ENCODE measurements at places on chromosomes 2 and 18.

DNA sequence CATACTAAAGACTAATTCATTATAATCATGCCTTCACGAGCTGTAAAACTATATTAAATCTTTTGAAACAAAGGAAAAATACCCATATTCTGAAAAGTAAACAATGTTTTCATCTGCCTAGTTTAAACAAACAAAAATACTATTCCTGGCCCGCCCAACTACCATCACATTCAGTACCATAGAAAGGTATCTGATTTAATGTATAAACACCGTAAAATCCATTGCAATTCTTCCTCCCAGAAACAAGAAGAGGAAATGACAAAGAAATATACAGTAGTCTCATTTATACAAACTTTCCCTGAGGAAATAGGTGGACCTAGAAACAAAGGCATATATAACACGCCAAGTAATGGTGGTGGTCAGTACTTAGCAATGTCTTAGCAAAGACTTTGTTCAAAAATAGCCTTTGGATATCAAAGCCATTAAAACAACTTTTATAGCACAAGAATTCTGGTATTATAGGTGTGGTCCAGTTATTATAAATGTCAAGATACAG is 71.2 kb downstream of the COBLL1 start:
- DNase-seq, result no peak
- no peak overlapping the region for H3K4me3 ChIP-seq
- no peak overlapping the region for H3K27ac ChIP-seq
- H3K27me3 ChIP-seq, result no peaks in the 10 kb centered on the region

- no peaks in the 10 kb centered on the region for H3K27me3 ChIP-seq
- no peak overlapping the region for H3K27ac ChIP-seq
- no peak for DNase-seq
- no peaks in the 10 kb centered on the region for H3K36me3 ChIP-seq
- H3K4me1 ChIP-seq, result no peaks in the 10 kb centered on the region
These were observed 3.1 kb downstream of the ADAM17 start for GRCh38 chr2:9552219-9553178.

DNA sequence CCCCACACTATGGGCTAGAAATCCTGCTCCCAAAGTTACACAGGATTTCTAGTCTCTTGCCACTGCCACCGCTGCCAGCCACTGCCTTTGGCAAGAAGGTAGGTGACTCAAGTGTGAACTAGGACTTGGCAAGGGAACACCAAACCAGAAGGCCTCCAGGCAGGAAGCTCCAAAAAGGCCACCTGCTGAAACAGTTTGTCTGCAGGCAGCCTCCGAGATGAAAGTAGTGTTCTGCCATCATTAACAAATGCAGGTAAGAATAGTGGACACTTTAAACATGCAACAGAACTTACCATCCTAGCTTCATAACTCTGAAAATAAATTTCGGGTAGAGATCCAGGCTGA is 3.9 kb downstream of the ANKRD44 start:
- H3K4me3 ChIP-seq, result no peak overlapping the region
- DNase-seq, result no peak
- H3K27me3 ChIP-seq, result peaks cover 48% of the 10 kb centered on the region

DNA sequence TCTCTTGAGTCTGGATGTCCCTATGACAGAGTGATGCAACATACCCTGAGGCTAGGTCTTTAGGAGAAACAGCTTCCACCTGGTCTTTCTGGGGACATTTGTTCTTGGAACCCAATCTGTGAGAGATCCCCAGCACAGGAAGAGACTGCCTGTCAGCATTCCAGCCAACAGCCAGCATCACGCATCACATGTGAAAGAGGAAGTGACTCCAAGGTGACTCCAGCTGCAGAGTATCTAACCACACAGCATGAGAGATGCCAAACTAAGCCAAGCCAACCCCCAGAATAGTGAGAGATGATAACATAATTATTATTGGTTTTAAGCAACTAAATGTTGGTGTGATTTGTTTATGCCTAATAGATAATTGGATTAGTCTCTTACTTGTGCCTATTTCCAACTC is 35.7 kb downstream of the C18orf63 start:
- no peak for DNase-seq
- no peak overlapping the region for H3K4me3 ChIP-seq
- H3K36me3 ChIP-seq, result no peaks in the 10 kb centered on the region

DNA sequence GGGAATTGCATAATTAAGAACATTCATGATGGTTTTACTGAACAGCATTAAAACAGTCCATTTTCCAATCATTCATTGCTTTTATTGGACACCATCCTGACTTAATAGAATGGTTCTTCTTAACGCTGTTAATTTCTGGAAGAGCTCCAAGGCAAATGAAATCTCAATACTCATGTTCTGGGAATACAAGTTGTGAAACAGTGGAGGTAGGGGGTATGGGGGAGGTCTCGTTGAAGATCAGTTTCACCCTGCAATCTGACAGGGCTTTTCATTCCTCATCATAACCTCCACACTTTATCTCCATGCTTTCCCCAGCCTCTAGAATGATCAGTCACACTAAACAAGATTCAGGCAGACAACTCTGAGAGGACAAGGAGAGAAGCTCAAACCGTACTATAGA is 113.6 kb downstream of the ETAA1 start:
- H3K4me1 ChIP-seq, result no peaks in the 10 kb centered on the region
- H3K36me3 ChIP-seq, result no peaks in the 10 kb centered on the region
- H3K27me3 ChIP-seq, result no peaks in the 10 kb centered on the region
- no peak overlapping the region for H3K4me3 ChIP-seq
- no peak overlapping the region for H3K27ac ChIP-seq
- DNase-seq, result no peak

GRCh38 chr2:239601880-239602279 is 201.1 kb upstream of the HDAC4 start:
- H3K36me3 ChIP-seq, result no peaks in the 10 kb centered on the region
- H3K27me3 ChIP-seq, result no peaks in the 10 kb centered on the region
- no peak overlapping the region for H3K27ac ChIP-seq
- no peak overlapping the region for H3K4me3 ChIP-seq
- peaks cover 20% of the 10 kb centered on the region for H3K4me1 ChIP-seq

DNA sequence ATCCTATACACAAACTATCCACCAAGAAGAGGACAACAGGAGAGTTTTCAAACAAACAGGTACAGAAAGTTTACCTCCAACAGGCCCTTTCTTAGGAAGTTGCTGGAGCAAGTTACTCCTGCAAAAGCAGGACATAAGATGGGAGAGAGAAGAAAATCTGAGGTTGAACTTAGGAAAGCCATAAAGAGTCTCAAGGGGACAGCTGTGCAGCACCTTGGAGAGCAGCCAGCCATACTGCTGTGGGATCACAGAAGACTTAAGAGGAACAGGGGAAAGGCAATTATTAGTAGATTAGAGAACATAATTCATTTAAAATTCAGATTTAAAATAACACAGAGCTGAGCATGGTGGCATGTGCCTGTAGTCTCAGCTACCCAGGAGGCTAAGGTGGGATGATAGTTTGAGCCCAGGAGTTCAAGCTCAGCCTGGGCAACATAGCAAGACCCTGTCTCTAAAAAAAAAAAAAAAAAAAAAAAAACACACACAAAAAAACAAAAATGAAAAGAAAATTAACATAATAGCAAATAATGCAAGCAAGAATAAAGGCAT is 148.1 kb upstream of the SIX3 start:
- no peak for DNase-seq
- no peak overlapping the region for H3K4me3 ChIP-seq
- H3K27me3 ChIP-seq, result no peaks in the 10 kb centered on the region
- H3K36me3 ChIP-seq, result no peaks in the 10 kb centered on the region

- no peaks in the 10 kb centered on the region for H3K36me3 ChIP-seq
- no peak overlapping the region for H3K4me3 ChIP-seq
- H3K27me3 ChIP-seq, result no peaks in the 10 kb centered on the region
- H3K27ac ChIP-seq, result no peak overlapping the region
- H3K4me1 ChIP-seq, result peaks cover 12% of the 10 kb centered on the region
These were observed 70.0 kb upstream of the THUMPD2 start for GRCh38 chr2:39849064-39849463.

DNA sequence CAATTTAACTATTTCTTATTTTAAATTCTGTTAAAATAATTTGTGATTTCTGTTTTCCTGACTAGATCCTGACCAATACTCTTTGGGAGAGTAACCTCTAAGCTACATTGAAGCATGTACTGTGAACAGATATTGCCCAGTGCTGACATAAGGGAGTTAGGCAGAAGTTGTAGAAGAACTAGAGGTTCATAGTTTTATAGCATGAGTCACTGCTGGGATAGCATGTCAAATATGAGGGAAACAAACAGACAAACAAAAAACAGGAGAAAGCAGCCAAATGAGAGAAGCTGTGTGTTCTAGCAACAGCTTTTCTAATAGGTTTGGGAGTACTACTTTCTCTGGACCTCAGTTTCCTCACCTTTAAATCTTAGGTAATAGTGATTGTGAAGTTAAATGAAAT is 72.4 kb downstream of the CERS6 start:
- H3K27ac ChIP-seq, result no peak overlapping the region
- DNase-seq, result no peak
- H3K4me1 ChIP-seq, result no peaks in the 10 kb centered on the region
- no peaks in the 10 kb centered on the region for H3K27me3 ChIP-seq
- no peaks in the 10 kb centered on the region for H3K36me3 ChIP-seq

DNA sequence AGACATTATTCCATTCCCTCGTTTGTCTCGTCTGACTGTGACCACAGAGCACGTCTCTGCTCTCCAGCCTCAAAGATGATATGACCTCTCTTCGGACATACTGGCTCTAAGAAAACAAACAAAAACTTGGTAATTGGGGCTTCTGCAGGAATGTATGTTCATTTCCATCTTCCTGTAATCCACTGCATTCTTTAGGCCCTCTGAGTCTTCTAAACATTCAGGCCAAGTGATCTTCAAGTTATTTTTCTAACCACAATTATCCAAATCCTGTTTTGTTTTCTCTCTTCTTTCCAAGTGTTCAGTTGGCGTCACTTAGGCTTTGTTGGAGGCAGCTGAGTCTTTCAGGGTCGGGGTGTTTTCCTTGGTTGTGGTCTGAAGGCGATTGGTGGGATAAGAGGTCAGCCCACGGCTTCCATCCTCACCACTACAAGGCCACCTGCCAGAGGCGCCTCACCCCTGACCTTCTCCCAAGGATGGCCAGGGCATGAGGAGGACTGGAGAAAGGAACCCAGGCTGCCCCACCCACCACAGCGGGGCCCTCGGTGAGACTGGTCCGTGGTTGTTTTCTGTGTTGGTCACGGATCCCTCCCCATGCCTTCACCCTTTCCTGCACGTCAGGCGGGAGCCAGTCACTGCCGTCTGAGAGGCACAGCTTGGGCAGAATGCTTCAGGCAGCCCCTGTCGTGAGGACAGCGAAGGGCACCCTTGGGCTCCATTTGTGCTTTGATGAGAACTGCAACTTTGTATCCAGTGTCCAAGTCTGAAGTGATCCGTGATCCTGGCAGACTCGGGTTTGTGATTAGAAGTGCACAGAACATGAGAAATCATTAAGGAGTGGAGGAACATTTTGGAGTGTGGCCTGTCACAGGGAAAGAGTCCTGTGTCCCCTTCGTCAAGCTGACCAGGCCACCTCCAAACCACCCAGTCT is 88.6 kb upstream of the FHL2 start:
- H3K4me3 ChIP-seq, result no peak overlapping the region
- no peaks in the 10 kb centered on the region for H3K27me3 ChIP-seq
- DNase-seq, result no peak
- peaks cover 2% of the 10 kb centered on the region for H3K4me1 ChIP-seq

DNA sequence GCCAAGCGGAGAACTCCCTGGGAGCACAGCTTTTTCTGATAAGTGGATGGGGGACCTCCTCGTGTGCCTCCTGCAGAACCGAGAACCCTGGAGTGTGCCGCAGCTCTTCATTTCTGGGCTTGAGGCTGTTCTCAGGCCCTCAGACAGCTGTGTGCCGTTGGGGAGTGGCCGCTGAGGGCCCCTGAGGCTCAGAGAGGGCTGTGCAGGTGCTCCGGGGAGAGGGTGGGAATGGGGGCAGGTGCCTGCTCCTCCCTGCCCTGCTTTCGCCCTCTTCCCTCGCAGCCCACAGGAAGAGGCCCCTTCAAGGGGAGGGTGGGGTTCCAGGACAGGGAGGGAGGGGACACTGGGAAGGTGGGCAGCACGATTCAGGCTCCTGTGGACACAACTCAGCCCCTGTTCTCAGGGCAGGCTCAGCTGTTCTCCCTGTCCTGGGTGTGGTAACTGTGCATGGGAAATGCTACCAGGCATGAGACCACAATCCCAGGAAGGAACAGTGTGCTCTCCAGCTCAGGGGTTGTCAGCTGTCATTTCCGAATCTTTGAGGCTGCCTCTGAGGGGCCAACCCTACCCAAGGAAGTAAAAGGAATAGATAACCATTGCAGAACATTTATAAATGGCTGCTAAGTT is 11.3 kb downstream of the LCT start:
- H3K4me1 ChIP-seq, result peaks cover 3% of the 10 kb centered on the region
- H3K27me3 ChIP-seq, result no peaks in the 10 kb centered on the region
- no peak for DNase-seq
- no peaks in the 10 kb centered on the region for H3K36me3 ChIP-seq
- no peak overlapping the region for H3K27ac ChIP-seq

- no peaks in the 10 kb centered on the region for H3K27me3 ChIP-seq
- no peak overlapping the region for H3K4me3 ChIP-seq
- no peak overlapping the region for H3K27ac ChIP-seq
These were observed 96.4 kb upstream of the DNER start for GRCh38 chr2:229810786-229811185.

GRCh38 chr2:33426666-33427231 is 49.7 kb upstream of the RASGRP3 start:
- H3K4me1 ChIP-seq, result no peaks in the 10 kb centered on the region
- H3K27me3 ChIP-seq, result no peaks in the 10 kb centered on the region
- no peak overlapping the region for H3K4me3 ChIP-seq
- H3K27ac ChIP-seq, result no peak overlapping the region
- DNase-seq, result no peak
- no peaks in the 10 kb centered on the region for H3K36me3 ChIP-seq

DNA sequence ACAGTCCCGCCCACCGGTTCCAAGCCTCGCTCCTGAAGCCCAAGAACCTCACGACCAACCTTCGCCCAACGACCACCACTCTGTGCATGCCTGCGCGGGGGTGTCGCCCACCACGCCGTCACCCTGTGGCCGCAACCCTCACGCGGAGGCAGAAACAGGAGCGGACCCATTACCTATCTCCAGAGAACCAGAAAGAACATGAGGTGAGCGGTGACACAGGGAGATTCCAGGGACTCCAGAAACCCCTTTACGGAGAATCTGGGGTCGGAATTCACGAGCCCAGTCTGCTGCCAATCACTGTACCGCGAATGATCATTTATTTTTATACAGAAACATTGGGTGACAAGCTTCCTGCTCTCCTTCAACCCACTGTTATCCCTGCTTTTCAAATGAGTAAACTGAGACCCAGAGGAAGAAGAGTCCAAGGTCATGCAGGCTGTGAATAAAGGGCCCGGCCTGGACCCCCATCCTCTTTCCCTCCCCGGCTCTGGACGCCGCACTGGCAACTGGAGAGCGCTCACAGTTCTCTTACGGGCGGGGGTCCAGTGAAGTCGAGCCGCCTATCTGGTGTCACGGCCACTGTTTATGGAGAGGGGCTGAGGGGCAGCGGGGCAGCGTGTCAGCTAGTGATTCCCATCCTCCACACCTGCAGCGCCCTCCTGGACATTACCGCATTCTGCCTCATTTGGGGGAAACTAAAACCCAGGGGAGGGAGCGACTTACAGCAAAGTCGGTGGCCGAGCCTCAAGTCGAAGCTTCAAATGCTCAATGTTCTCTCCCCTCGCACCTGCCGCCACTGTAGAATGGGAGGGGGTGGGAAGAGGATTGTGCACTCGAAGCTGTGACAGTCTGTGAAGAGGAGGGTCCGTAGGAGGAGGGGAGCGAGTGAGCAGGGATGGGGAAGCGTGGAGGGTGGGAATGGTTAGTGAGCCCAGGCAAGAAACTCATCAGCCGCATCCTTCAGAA is 723 bp upstream of the SLC30A3 start:
- no peak for DNase-seq
- no peak overlapping the region for H3K4me3 ChIP-seq
- peaks cover 38% of the 10 kb centered on the region for H3K27me3 ChIP-seq
- H3K36me3 ChIP-seq, result no peaks in the 10 kb centered on the region

- H3K4me1 ChIP-seq, result peaks cover 2% of the 10 kb centered on the region
- no peaks in the 10 kb centered on the region for H3K36me3 ChIP-seq
- H3K27me3 ChIP-seq, result no peaks in the 10 kb centered on the region
- no peak for DNase-seq
These were observed 121.6 kb downstream of the TXNL1 start for GRCh38 chr18:56516789-56517188.

Data from neuronal stem cell (in vitro differentiated cells).